ENCODE measurements at places on chromosomes 3 and 15. TPM values are rescaled to one million over a fixed set of nuclear protein-coding genes. Genes with fewer than 3 reads are reported as not detected.

The CA12 gene
- total RNA-seq = 0.57 TPM

The ADGRG7 gene
- total RNA-seq = not detected

The APBA2 gene
- total RNA-seq = 42.8 TPM

The TRAIP gene
- 16.4 TPM for total RNA-seq

All from A375 (cell line).